ENCODE measurements at places on chromosomes 7 and 10.

DNA sequence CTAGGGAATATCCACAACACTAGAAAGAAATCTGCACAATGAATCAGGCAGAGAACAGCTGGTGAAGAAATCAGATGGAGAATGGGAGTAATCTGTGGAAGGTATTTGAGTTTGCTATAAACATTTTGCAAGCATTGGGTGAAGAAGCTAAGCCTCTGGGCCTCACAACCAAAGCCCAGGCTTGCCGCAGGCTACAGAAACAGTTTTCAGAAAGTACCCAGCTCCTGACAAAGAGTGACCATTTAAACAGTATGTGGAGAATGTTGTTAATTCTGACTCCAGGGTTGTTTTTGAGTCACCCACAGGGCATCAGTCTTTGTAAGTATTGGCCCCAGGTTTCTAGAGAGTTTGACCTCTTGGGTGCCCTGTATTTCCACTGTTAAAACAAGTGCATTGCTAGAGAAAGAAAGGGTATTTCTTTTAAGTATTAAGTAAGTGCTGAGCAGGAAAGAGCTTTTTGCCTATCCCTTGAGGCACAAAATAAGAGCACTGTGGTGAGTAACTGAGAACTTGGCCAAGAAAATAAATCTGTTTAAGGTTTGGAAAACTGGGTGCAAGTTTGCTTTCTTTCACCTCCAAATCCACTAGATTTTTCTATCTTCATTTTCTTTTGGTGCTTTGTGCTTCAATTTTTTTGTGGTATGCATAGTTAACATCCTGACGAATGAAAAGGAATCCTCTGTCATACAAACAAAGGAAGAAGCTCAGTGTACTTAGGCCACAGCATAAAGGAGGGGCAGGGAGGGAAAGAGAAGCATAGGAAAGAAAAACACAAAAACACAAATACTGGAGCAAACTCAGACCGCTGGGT lies 691.8 kb downstream of the SUGCT start:
- DNase-seq = no peak

DNA sequence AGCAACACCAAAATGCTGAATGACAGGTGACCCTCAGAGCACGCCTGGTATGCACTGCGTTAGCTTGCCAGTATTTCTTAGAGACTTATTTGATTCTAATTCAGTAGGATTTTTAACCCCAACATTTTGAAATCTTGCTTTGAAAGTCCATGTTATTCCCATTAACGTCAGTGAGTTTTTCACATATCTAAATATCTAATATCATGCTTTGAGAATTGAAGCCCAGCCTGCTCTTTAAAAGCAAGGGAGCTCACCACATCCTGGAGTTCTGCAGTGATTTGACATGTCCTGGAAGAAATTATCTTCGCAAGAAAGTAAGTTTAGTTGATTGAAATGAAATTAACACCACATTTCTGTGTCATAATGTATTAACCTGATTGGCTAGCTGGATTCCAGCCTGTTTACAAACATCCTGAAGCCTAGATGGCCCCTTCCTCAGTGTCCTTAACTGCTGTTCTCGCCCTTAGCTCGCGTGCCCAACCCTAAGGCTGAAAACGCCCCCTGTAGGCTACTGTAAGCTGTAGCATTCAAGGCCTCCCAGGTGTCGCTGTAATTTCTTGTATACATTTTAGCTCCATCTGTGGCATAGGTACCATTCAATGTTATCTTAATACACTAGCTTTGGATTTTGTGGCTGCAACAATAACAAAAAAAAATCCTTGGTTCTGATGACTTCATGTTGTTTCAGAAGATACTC lies 191.5 kb downstream of the MGMT start:
- DNase-seq = no peak

GRCh38 chr7:5423306-5423975 lies at the start of gene TNRC18:
TSS of gene TNRC18 (minus strand) at chr7:5423834. CDS start at chr7:5421246, 2,588 bp downstream.
- no peak for DNase-seq

DNA sequence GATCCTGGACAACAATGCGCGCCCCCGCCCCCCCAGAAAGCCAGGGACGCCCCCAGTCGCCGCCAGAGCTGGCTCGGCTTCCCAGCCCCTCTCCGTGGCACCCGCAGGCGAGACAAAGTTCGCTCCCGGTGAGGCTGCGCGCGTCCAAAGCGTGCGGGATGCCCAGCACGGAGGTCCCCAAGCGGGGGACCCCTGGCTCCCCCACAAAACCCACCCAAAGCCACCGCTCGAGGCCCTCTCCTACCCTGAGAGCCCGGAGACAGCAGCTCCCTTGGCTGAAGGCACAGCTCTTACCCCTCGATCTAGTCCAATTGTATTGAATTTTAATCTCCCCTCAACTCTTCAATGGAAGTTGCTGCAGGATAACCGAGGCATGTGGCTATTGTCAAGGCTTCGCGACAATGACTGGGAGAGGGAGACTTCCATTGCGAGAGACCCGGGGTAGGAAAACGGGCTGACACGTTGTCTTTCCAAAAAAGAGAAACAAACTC lies 305.3 kb downstream of the PRPF18 start:
- DNase-seq = no peak

DNA sequence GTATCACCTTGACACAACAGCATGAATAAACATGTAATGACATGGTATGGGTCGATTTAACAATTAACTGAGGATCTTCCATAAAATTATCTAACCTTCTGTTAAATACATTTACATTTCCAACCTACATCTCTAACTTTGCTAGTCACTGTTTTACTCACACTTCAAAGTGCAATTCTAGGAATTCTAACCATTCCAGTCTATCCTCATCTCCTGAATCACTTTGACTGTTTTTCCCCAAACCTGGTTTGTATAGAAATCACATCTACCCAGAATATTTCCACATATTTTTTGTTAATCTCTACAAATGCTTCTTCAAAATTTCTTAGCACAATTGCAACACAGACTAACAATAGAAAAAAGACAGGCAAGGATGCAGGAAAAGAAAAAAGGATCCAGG lies 6.2 kb downstream of the ABI1 start:
- DNase-seq = no peak

GRCh38 chr10:33482486-33482885 lies 148.0 kb upstream of the NRP1 start:
- DNase-seq = no peak

DNA sequence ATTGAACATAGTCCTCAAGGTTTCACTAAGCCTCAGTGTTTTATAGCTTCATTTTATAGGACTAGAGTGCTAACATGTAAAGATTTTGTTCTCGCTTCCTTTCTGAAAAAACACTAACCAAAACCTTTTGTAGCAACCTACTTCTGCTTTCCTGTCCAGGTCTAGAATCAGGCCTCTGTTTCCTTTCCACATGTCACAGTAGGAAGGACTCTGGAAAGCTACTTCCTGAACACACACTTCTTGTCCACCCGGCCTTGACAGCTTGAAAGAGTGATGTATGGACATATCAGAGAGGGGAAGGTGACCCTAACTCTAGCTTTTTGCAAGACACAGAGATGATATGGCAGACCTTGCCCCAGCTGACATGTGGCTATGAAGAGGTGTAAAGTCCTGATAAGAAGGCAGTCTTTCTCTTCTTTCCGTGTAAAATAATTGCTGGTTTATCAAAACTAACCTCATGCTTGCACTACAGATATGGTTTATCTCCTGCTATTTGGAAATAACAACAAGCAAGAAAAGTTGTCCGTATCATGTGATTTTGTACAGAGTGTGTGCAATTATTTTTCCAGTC lies 175.4 kb downstream of the SKAP2 start:
- DNase-seq = no peak

DNA sequence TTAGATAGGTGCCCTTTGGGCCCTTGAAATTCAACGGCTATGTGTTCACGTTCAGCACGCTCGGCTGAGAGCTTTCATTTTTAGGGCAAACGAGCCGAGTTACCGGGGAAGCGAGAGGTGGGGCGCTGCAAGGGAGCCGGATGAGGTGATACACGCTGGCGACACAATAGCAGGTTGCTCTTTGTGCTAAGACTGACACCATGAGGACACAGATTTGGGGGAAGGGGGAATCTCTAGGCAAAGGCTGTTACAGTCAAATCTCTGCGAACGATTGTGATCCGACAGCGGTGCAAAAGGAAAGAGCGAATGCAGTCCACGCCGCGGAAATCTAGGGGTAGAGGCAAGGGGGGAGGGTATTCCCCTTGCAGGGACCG lies 667 bp downstream of the KLLN start:
- no peak for DNase-seq

DNA sequence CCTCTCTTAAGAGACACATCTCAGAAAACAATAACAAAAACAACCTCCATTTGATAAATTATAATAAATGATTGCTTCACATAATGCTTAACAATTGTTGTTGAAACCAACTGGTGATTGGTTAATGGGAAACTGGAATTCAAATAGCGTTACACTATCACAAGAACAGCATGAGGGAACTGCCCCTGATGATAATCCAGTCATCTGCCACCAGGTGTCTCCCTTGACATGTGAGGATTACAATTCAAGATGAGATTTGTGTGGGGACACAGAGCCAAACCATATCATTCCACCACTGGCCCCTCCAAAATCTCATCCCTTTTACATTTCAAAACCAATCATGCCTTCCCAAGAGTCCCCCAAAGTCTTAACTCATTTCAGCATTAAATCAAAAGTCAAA lies 375.9 kb downstream of the BMPER start:
- no peak for DNase-seq

GRCh38 chr7:16753932-16754855 lies 639 bp downstream of the TSPAN13 start:
- DNase-seq = no peak

DNA sequence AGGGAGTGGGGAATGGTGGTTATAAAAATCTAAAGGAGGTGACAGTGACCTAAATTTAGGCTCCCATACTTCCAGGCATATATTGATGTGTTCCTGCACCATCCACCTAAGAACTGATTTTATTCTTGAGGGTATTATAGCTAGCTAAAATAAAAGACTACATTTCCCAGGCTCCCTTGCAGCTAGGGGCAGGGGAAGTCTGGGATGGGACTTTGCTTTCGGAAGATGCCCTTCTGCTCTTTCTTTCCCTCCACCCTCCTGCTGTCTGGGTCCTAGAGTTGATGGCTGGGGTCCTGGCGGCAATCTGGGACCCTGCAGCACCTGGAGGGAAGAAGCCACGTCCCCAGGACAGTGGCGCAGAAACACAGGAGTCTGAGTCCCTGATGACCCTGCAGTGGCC lies 53.8 kb upstream of the SAMD8 start:
- no peak for DNase-seq

DNA sequence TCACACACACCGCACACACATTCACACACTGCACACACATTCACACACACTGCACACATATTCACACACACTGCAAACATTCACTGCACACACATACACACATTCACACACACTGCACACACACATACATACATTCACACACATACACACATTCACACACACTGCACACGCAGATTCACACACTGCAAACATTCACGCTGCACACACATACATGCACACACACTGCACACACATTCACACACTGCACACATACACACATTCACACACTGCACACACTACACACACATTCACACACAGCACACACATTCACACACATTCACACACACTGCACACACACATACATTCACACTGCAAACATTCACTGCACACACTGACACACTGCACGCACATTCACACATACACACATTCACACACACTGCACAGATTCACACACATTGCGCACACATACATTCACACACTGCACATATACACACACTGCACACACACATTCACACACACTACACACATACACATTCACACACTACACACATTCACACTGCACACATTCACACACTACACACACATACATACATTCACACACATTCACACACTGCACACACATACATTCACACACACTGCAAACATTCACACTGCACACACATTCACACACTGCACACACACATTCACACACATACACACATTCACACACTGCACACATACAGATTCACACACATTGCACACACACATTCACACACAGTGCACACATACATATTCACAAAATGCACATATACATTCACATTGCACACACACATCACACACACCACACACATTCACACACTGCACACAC lies 325.1 kb downstream of the PTPRN2 start:
- no peak for DNase-seq

DNA sequence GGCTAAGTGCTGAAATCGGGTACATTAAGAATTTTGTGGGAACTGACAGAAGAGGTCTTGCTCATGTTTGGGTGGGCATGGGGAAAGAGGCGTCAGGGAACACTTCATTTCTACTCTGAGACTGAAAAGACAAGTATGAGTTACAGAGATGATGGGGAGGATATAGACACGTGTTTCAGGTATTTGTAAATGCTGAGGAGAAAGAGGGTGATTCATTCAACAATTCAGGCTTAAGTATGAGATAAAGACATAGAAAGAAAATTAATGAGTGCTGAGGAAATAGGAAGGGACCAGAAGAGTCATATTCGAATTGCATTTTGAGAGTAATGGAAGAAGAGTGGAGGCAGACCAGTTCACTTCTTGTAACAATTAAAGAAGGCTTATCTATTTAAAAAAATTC lies 143.6 kb downstream of the HBP1 start:
- DNase-seq = no peak

DNA sequence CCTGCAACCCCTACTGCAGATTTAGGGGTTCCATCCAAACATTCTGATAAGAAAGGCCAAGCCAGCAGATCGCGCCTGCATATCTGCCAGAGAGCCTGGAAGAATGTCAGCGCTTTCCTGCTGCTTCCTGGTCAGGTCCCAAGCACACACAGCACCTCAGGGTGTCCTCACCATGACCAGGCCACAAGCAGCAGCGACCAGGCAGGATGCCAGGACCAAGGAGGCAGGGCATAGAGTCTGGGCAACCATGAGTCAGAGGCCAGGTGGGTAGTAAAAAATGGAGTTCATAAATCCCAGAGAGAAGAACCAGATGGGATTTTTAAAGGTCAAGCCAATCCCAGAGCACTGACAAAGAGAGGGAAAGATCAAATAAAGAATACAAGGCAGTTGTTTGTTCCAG lies 5.5 kb upstream of the FAM131B start:
- no peak for DNase-seq

DNA sequence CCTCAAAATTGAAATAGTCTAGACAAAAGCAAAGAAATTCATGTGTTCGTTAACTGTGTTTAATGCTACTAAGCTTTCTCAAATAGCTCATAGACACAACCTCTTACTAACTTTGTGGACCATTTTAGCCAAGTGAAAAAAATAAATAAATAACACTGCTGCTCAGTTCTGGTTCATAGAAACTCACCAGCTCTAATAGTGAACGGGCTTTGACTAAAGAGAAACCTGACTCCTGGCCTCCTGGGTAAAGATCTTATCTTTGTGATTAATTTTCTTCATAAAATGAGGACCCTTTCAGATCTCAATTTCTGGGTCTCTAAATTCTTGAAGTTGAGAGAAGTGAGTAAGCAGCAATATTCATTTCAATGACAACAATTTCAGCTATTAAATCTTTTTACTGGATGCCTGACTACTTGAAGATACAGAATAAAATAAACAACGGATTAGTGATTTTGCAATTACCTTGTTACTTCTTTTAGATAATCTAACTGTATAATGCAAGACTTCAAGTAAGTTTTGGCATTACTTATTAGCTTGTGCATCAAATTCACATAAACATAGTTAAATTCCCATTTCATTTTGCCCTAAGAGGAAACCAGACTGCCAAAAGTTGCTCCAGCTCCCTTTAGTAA lies 3.1 kb downstream of the CADPS2 start:
- DNase-seq = no peak

Measured in effector memory CD4-positive, alpha-beta T cell (primary cell).